Adrenal gland (tissue), 19 donors: ENCODE measurements at places on chromosomes 5 and 9. TPM values are rescaled to one million over a fixed set of nuclear protein-coding genes. Genes with fewer than 3 reads are reported as not detected.

IL9 gene
- polyA plus RNA-seq: not detected

MARCOL gene
- polyA plus RNA-seq: not detected

ATP10B gene
- 0.03 TPM for polyA plus RNA-seq

GRM6 gene
- polyA plus RNA-seq: not detected

DDX41 gene
- polyA plus RNA-seq: 124 TPM
